ENCODE measurements at places on chromosomes 6 and 20.

- no peak for DNase-seq
Measured at GRCh38 chr20:33667245-33667675, 517 bp downstream of the ACTL10 start.

DNA sequence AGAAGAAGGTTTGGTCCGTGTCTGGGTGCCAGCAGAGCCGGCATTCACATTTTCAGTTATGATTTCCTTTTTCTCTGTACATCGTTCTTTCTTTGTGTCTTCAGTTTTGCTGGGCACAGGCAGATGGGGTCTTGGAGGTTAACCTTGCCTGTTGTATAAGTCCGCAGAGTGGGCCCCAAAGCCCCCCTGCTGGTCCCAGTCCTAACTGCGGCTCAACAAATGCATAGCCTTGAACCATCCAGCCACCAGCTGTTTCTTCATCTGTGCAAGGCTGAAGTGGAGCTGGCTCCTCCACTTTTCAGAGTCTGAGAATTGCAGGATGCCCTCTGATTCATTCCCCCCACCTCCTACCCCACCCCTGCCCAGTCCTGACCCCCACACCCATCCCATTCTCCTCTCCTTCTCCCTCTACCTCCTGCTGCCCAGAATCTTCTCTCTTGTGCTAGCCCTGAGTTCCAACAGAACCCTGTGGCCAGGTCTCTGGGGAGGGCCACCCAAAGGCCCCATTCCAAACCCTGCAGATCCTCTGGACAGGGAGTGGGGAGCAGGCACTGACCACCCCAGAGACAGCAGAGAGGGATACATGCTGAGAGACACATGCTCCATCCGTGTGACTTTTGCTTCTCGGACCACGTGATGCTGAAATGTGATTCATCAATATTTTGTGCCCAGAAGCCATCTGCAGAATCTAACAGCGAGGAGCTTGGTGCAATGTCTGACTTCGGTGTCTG, 386.5 kb upstream of the SULF2 start:
- no peak for DNase-seq

GRCh38 chr20:39880890-39881289, 808.1 kb downstream of the MAFB start:
- DNase-seq = no peak

GRCh38 chr6:297571-298232, 5.4 kb downstream of the DUSP22 start:
- no peak for DNase-seq

GRCh38 chr6:34288581-34288980, 39.8 kb upstream of the SMIM29 start:
- no peak for DNase-seq

DNA sequence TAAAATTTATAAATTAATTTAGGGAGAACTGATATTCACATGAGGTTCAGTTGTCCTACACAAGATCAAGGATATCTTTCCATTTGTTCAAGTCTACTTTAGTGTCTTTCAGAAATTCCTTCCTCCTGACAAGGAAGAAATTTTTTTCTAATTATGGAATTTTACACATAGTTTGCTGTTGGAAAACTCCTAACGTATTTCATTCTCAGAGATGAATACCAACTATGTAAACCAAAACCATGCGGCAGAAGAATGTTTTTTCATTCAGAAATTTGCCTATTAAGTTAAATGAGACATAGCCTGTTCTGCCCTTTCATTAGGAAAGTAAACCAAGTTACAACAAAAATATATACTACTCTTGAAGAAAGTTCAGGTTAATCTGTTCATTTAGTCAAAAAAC, 111.2 kb upstream of the PRDM1 start:
- DNase-seq = no peak

- no peak for DNase-seq
Measured at GRCh38 chr20:64096535-64096934, 10.8 kb downstream of the NPBWR2 start.

- peak; percentile 15 for DNase-seq
Measured at GRCh38 chr6:138517635-138518034, 18.3 kb upstream of the NHSL1 start.

DNA sequence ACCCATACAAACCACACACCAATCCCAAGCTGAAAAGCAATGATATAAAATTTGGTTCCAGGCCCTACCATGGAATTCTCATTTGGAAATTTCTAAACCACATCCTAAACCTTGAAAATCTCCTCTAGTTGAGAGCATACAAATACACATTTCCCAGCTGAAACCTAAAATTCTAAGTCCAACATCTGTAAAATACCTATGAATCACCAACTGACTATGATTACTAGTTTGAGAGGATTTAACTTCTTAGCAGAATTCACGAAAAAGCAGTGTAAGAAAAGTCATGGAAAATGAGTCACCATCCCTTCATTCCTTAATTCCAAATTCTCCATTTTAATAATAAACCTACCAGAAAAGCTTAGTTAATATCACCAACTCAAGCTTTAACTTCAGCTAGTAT, 15.4 kb downstream of the RANBP9 start:
- DNase-seq = no peak

DNA sequence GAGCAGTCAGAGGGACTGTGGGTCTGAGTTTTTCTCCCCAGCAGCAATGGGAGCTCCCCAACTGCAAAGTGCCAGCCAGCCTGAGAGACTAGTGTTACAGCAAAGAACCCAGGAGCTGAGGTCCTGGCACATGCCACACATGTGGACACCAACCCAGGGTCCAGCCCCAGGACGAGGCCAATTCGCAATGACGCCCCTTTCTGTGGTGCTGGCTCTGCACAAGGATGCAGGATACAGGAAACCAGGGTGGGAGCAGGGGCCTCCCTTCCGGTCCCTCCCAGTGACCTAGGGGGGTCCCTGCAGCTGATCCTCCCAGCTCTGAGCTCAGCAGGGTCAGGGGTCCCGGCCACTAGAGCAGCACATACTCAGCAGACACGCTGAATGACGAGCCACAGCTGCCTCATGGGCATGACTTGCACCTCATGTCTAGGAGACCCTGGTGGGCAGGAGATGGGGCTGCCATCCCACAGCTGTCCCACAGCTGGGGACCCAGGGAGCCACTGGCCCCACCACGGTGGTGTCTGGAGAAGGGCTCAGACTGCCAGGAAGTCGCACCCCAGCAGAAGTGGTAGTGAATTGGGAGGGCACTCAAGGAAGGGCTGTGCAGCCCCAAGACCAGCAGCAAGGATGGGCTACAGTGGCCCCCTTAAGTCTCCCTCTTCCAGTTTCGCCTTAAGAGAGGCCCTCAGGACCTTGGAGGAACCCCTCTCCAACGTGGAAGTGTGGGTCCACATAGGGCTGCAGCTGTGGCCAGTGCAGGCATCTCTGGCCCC, 3.6 kb downstream of the ARFRP1 start:
- no peak for DNase-seq

- DNase-seq = no peak
Measured at GRCh38 chr20:38059832-38060231, 26.3 kb downstream of the RPRD1B start.

DNA sequence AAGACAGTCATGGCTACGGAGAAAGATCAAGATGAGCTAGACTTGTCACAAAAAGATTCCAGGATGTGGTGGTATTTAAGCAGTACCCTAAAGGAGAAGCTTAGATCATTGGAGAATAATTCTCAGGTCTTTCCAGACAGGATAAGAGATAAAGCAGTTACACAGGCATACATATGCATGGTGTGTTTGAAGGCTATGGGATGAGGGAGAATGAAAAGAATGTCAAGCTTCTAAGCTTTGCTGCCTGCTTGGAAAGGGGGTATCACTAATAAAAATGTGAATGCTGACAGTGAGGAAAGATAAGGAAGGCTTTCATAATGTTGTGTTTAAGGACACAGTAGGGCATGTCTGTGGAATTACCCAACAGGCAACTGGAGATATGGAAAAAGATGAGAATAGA, 28.1 kb downstream of the RWDD2A start:
- no peak for DNase-seq

- DNase-seq = no peak
Measured at GRCh38 chr6:100565439-100566104, 100.9 kb upstream of the SIM1 start.

- no peak for DNase-seq
Measured at GRCh38 chr6:122568350-122568749, 41.9 kb upstream of the PKIB start.

Data from urothelium cell line (cell line).